ENCODE measurements at places on chromosomes 16 and 17.
A peak's percentile ranks its signal among the peaks of the same experiment; 100 is the strongest.

GRCh38 chr16:89216315-89217137 is 977 bp upstream of the ZNF778 start:
- ATAC-seq = peak; percentile 83

DNA sequence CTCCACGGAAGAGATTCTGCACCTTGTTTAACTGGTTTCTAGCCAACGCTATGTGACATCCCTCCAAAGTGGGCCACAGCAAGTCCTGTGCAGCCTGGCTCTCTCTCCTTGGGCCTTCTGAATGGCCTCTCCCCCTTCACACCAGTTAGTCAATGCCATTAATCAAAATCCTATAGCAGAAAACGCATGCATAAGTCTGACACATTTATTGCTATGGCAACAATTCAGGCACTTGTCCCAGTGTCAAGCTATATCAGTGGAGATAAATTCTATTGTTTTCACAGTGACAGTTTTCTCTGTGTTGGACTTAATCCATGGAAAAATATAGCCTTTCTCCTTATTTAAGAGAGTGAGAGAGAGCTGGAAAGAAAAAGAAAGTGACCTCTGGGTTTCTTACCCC is 87.2 kb upstream of the TOX3 start:
- no peak for ATAC-seq

GRCh38 chr17:49104511-49105074 is 28.0 kb upstream of the B4GALNT2 start:
- no peak for ATAC-seq

GRCh38 chr16:14449790-14450480 is 180.1 kb downstream of the PARN start:
- no peak for ATAC-seq

GRCh38 chr17:51805765-51806164 is 352.7 kb downstream of the CA10 start:
- ATAC-seq = no peak

GRCh38 chr17:13182854-13183253 is 165.0 kb upstream of the ELAC2 start:
- no peak for ATAC-seq

GRCh38 chr17:29169806-29170591 is 10.2 kb downstream of the MYO18A start:
- no peak for ATAC-seq

GRCh38 chr17:44086364-44087311 is 16.1 kb downstream of the G6PC3 start:
- peak; percentile 98 for ATAC-seq

DNA sequence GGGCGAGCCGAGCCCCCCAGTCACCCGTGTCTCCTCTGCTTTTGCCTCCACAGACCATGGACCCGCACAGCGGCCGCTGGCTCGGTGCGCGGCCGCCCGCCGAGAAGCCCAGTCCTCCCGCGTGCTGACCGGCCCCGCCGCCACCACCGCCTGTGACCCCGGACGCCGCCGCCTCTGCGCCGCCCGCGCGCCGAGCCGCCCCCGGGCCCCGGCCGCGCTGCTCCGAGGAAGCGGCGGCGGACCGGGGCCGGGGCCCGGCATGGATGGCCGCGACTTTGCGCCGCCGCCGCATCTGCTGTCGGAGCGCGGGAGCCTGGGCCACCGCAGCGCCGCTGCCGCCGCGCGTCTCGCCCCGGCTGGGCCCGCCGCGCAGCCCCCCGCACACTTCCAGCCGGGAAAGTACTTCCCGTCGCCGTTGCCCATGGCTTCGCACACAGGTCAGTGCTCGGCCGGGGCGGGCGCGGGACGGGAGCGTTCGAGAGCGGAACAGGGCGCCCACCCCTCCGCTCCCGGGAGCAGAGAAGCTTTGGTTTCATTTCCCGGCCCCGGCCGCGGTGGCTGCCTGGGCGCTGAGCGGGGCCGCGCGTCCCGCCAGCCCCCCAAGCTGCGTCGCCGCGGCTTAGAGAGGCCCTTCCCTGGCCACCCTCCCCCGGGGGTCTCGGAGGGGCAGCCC is 4.4 kb downstream of the BAHCC1 start:
- ATAC-seq = no peak

GRCh38 chr16:677316-678190 is 2.1 kb downstream of the RHBDL1 start:
- no peak for ATAC-seq

DNA sequence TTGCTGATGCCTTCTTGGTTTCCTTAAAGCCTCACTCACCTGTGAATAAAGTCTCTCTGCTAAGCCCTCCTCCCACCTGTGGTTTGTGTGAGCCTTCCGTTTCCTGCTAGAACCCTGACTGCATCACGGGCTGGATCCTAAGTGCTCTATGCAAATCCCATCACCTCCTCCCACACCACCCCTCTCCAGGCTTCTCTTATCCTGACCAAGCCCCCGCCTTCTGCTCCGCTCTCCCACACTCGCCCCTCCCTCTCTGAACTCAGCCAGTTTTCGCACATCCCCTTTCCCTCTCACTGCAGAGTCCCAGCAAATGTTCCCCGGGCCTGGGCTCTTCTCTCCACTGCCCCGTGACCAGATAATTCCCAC is 51.8 kb downstream of the PIMREG start:
- peak; percentile 25 for ATAC-seq

- ATAC-seq = no peak
Observed at GRCh38 chr16:4972938-4973587, 14.9 kb downstream of the SEC14L5 start.

DNA sequence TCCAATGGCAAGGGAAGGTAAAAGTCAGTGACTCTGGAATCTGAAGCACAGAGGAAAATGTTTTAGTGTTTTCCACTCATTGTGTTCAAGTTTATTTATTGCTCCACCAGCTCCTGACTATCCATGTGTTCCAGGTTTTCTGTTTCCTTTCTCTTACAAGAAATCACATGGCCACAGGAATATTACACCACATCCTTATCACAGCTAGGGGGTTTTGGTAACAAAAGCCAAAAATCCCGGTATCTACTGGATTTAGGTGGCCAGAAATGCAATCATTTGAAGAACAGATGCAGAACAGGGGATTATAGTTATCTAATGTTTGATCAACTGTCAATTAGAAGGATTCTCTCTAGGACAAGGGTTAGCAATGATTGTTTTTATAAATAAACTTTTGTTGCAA is 47.9 kb downstream of the STH start:
- ATAC-seq = no peak

GRCh38 chr17:27846042-27846655 is 45.8 kb upstream of the NOS2 start:
- ATAC-seq = peak; percentile 38

- ATAC-seq = no peak
Observed at GRCh38 chr17:38587947-38588787, 17.6 kb downstream of the SRCIN1 start.

DNA sequence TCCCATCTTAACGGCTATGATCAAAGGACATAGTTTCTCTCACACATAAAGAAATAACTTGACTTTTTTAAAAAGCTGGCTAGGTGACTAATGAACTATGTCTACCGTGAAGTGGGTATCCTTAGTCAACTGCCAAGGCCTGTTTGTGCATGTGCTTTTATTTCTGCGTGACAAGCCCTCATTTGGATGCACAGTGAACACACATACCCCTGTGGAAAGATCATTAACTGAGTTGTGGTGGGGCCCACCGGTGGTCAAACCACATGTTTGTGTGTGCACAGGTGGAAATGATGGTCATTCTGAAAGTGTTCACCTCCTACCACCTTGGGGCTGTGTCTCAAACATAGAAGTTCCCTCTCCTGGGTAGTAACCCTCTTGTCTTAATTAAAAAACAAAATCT is 256.1 kb upstream of the SALL1 start:
- ATAC-seq = no peak

GRCh38 chr16:89696670-89697128 is 4.8 kb downstream of the SPATA2L start:
- no peak for ATAC-seq

- ATAC-seq = no peak
Observed at GRCh38 chr17:78558989-78559388, 18.2 kb downstream of the DNAH17 start.

DNA sequence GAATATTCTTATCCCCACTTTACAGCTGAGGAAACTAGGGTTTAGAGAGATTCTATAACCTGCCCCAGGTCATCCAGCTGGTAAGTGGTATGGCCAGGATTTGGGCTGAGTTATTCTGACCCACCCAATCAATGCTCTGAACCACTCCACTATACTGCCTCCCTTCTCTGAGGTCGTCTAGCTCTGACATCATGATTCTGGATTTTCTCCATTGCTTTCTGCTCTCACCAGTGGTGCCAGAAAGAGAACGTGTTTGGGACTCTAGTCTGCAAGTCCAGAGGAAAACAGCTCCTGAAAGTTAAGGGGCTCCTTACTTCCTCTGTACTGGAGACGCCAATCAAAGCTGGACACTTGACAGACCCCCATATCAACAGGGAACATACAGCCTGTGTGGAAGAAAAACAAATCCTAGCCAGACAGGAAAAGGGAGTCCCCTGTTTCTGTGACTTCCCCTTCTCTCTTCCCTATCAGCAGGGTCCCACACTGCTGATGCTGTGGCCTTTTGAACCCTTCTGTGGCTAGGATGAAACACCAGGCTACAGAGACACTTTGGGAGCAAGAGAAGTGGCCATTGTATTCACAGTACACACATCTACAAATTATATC is 6.0 kb upstream of the EZH1 start:
- ATAC-seq = no peak

GRCh38 chr16:67277294-67277998 is 1.9 kb upstream of the PLEKHG4 start:
- no peak for ATAC-seq

DNA sequence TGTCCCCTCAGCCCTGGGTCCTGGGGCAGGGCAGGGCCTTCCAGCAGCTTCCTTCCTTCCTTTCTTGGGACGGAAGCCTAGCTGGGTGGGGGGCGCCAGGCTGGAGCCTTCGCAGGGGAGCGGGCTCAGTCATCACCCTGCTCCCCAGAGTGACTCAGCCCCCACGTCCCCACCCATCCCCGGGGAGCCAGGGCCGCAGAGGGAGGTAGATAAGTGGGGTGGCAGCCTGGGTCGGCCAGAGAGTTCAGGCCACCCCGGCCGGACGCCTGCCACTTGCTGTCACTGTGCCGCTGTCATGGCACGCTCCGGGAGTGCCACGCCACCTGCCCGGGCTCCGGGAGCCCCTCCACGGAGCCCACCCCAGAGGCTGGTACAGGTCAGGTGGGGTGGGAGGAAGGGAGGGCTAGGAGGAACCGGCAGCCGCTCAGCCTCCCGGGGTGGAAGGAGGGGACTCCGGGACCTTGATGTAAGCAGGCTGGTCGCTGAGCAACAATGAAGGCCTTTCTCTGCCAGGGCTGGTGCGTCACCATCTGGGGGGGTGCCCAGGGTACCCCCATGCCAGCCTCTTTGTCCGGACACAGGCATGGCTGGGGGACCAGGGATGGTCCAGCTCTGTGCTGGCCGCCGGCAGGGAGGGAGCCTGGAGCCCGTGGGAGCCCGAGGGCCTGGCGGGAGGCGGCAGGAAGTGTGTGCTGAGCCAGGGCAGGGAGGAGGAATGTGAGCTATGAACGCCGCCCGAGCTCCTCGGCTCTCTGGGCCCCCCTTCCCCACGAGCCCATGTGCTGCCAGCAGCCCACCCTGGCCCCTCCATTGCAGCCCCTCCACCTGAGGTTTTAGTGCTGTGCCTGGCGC is 6.6 kb downstream of the NHERF2 start:
- no peak for ATAC-seq
